ENCODE measurements at places on chromosomes 1 and 21.

DNA sequence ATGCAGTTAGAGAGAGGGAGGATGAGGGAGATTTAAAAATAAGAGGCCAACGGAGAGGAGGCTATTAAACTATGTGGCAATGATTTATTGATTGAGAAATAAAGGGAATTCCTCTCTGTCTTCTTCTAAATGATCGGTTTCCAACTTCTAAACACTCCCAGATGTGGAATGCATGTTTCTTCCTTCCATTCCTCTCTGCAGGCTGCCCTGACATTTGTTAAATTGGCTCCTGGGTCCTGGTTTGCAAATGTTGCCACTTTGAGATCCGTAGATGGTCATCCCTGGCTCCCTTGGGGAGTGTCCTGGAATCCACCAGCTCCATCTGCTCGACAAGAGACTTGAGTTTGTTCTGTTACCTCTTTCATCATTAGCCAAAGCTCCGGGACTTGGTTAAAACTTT lies 10.3 kb upstream of the C1orf198 start:
- DNase-seq, result no peak

GRCh38 chr1:173448945-173449344 lies 28.2 kb upstream of the PRDX6 start:
- DNase-seq, result no peak

- DNase-seq, result no peak
Measured at GRCh38 chr1:47547753-47548573, 110.1 kb downstream of the FOXD2 start.

- DNase-seq, result no peak
Measured at GRCh38 chr1:91651661-91652071, 151.0 kb downstream of the CDC7 start.

GRCh38 chr1:25796811-25797458 lies 3.1 kb upstream of the SELENON start:
- peak; percentile 77 for DNase-seq

DNA sequence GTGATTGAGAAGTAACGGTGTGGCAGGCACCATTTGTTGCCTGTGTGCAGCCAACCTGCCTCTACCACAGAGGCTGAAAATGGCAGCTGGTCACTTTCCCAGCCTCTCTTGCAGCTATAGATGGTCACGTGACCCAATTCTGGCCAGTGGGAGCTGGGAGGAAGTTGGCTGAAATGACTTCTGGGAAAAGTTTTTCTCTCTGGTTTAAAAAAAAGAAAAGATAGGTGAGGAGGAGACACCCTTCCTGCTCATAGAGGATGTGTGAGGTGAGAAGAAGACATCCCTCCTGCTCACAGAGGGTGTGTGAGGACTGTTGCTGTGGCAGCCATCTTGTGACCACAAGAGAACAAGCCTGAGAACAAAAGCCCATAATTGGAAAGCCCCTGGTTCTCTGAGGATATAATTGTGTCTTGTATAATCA lies 122.8 kb downstream of the SYF2 start:
- no peak for DNase-seq

DNA sequence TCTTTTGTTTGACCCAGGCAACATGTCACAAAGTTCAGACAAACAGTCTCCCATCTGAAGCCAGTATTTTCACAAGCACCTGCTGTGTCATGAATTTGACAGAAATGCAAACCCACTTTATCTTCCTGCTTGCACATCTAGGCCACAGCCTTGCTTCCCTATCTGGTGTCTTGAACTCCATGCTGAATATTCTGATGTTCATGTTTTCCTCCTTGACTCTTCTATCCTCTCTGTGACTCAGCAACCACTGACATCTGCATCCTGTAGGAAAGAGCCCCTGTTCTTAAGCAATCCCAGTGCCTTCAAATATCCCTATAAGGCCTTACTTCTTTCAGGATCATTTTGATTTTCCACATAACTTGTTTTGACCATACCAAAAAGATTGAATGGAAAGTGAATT lies 6.5 kb downstream of the CD55 start:
- no peak for DNase-seq

DNA sequence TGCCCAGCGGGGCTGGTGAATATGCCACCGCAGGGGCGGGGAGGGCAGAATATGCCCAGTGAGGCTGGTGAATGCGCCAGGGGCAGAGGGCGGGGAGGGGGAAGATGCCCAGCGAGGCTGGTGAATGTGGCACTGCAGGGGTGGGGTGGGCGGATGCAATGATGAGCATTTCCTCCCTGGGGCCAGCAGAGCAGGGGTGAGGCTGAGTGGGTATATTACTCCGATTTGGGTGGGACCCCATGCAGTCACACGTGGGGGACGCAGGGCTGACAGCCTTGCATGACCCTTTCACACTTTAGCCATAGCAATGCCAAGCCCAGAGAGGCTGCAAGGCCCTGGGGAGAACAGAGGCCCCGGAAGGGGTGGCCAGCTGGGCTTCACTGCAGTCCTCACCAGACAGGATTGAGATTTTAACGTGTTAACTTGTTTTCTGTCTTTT lies 9.3 kb upstream of the SLX9 start:
- no peak for DNase-seq

- peak; percentile 38 for DNase-seq
Measured at GRCh38 chr1:159132271-159132881, 39.0 kb upstream of the CADM3 start.

DNA sequence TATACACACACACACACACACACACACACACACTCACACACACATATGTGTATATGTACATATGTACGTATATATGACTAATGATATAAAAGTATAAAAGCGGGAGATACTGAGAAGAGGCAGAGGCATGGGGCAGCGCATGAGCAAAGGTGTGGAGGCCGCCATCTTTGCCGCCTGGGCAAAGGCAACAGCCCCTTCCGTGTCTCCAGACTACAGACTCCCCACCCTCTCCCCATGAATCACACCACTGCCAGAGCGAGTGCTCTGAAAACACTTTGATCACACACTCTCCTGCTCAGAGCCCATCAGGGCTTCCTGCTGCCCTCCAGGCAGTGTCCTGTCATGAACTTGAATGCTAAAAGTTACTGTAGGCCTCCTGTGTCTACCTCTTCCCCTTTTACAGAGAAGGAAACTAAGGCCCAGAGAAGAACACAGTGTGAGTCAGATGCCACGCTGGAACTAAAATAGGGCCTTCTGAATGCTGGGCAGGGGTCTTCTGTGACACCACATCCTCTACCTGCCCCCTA lies 54.7 kb upstream of the SSBP3 start:
- DNase-seq, result no peak

GRCh38 chr1:31669786-31670592 lies 25.3 kb upstream of the PEF1 start:
- no peak for DNase-seq

DNA sequence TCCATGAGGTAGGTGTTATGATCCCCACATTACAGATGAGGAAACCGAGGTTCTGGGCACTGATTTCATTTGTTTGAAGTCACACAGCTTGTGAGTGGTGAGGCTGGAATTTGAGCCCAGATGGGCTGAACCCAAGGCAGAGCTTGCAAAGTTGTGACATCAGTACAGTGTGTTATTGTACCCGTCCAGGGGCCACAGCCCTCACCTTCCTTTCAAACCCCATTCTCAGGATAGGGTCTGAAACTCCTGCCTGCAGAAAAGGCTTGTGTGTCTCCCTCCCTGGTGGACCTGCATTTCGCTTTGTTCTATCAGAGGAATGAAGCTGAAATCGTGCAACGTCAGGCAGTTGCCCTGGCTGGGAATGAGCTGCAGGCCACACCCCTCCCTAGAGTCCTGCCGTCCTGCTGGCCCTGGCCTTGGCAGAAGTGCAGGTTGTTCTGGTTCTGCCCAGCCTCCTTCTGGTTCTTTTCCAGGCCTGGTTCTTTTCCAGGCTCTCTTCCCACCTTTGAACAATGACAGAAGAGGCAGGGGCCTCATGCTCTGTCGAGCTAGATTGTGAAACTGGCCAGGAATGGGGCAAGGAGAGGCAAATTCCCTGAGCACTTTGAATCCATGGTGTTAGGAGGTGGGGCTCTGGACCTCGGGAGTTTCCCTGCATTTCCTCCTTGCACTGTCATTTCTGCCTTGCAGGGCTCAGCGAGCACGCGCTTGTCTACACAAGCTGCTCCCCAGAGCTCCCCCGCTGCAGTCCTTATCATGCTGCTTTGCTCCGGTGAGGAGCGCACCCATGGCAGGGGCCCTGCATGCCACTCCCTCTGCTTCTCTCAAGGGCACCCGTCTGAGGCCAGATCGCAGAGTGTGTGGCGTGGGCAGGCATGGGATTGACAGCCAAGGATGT lies 8.2 kb upstream of the MYOM3 start:
- no peak for DNase-seq

- DNase-seq, result no peak
Measured at GRCh38 chr21:42862774-42863503, 16.4 kb downstream of the WDR4 start.

GRCh38 chr1:9161342-9161741 lies 32.4 kb upstream of the GPR157 start:
- no peak for DNase-seq

DNA sequence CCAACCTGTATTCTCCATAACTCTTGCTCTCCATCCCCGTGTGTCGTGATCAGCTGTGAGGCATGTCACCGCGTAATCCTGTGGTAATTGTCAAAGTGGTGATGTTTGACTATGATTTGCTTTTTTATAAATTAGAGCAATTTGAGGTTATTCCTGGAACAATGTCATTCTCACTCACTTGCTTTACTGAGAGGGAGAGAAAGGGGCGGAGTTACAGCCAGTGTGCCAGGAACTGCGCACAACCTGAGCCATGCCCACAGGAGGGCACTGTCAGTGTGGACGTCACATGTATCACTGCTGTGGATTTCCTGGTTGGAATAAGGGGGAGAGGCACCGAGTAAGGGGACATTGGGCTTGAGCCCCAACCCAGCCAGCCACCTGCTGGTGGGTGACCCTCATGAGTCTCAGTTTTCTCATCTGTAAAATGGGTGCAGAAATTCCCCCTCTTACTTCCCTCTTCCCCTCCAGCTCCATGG lies 6.9 kb downstream of the ADGRB2 start:
- no peak for DNase-seq

GRCh38 chr1:244157731-244158438 lies 106.8 kb downstream of the ZBTB18 start:
- DNase-seq, result no peak

- no peak for DNase-seq
Measured at GRCh38 chr21:39669976-39670661, 57.4 kb downstream of the B3GALT5 start.
